ENCODE measurements at places on chromosomes 3 and 15.

GRCh38 chr3:116441652-116442051 is 3.6 kb downstream of the LSAMP start:
- no peak for DNase-seq

DNA sequence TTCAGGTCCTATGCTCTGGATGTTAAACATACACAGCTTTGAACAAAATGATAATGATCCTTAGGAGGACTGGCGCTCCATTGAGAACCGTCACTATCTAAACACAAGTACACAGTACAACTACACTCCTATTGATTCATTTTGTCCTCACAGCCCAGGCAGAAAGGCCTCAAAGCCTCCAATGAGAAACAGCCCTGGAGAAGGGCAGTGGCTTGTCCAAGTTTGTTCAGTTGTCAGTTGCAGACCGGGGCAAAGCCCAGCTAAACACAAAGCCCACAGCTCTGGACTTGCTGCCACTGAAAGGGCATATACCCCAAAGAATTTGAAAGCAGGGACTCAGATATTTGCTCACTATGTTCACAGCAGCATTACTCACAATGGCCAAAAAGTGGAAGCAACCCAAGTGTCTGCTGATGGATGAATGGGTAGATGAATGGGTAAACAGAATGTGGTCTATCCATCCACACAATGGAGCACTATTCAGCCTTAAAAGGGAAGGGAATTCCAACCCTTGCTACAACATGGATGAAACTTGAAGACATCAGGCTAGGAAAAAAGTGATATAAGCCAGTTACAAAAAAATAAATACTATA is 34.7 kb downstream of the NUP210 start:
- DNase-seq: no peak

- DNase-seq: no peak
Measured at GRCh38 chr3:151584566-151584965, 123.7 kb upstream of the IGSF10 start.

DNA sequence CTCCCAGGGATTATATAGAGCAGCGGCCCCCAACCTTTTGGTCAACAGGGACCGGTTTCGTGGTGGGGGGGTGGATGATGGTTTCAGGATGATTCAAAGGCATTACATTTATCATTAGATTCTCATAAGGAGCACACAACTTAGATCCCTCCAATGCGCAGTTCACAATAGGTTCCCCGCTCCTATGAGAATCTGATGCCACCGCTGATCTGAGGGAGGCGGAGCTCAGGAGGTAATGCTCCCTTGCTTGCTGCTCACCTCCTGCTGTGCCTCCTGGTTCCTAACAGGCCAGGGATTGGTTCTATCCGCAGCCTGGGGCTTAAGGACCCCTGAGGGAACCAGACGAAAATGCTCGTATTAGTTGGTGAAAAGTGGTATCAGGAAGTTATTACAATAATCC is 1.3 kb upstream of the HACD2 start:
- peak; percentile 34 for DNase-seq

DNA sequence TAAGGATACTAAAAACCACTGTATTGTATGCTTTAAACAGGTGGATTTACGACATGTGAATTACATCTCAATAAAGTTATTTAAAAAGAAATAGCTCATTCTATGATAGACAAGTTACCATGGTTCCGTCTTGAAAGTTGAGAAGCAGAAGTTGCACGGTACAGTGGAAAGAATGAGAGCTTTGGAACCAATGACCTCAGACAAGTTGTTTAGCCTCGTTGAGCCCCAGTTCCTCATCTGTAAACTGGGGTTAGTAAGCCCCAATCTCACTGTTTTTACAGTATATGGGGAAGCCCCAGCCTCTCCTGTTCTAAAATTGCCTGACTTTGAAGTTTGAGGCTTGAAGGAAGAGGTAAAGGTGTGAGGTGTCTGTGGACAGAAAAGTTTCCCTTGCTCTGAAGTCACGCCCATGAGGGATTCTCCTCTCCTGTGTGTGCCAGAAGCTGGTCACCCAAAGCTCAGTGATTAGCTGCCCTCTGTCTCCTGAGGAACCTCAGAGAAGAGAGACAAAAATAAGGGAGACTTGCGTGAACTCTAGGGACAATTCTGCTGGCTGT is 10.0 kb downstream of the CRYGS start:
- DNase-seq: peak; percentile 58

GRCh38 chr15:41985236-41986160 is 13.1 kb upstream of the EHD4 start:
- no peak for DNase-seq

- no peak for DNase-seq
Measured at GRCh38 chr15:29680465-29681165, 141.7 kb downstream of the TJP1 start.

DNA sequence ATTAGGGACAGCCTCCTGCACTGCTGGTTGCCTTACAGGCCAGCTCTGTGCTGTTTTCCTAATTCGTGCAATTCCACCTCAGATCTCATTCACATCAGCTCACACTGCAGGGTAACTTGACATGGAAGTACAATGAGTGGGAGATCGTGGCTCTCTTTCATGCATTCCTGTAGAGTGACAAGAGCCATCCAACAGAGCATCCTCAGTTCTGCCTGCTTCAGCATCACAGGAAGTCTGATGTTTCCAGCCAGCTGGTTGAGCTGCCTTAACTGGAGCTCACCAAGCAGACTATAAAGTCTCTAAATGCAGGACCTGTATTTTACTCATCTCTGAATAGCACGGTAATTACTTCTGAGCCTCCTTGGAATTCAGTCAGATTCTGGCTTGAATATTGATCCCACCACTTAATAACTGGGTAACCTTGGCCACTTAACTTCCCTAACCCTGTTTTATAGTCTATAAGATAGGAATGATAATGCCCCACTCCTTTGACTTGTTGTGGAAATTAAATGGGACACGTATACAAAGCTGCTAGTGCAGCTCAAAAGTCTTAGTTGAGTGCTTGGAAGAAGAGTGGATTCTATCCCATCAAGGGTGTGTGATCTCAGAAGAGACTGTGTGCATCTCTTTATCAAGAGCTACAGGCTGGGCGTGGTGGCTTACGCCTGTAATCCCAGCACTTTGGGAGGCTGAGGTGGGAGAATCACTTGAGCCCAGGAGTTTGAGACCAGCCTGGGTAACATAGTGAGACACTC is 1.4 kb upstream of the DIS3L start:
- no peak for DNase-seq

DNA sequence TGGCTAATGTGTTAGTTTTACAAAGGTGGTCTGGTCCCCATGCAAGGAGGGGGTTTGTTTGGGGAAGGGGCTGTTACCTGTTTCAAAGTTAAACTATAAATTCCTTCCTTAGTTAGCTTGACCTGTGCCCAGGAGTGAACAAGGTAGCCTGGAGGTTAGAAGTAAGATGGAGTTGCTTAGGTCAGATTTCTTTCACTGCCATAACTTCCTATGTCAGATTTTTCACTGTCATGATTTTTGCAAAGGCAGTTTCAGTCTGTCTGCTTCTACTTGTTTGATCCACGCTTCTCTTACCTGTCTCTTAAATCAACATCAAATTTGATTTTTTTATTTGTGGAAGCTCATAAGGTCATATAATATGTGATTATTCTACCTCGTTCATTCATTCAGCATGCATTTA is 28.6 kb downstream of the STARD9 start:
- no peak for DNase-seq

GRCh38 chr15:95715906-95716656 is 614.4 kb upstream of the NR2F2 start:
- DNase-seq: no peak

GRCh38 chr3:49910409-49911123 is 6.9 kb upstream of the MST1R start:
- no peak for DNase-seq

DNA sequence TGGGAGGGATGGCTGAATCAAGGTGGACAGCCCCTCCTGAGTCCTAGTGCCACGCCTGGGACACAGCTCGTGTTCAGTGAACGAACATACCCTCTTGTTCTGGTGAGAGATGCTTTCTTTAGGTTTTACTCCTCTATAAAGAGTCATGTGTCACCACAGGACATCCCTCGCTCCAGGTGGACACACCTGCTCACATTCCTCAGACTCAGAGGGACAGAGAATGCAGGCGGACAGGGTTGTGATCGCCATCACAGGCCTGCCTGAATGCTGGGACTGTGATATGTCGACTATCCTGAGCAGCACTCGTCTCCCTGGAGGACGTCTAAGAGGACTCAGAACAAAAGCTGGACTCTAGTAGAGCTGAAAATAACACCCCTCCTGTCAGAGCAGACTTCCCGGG is 96.4 kb upstream of the SNRPA1 start:
- no peak for DNase-seq

DNA sequence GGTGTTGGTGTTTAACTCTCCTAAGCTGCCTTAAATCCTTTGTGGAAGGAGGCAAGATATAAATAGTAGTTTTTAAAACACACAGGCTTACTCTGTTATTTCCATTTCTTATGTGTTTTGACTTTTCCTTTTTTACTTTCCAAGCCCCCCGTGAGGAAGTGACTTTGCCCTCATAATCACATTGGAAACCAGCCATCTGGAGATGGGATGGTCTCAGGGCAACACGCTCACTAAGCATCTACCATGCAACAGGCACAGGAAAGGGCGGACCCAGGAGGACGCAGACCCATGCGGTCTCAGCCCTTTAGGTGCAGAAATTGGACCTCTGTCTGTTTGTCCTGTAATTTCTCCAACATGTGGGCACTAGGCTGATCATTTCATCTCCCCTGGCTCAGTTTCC is 115.7 kb downstream of the PDZRN3 start:
- no peak for DNase-seq

DNA sequence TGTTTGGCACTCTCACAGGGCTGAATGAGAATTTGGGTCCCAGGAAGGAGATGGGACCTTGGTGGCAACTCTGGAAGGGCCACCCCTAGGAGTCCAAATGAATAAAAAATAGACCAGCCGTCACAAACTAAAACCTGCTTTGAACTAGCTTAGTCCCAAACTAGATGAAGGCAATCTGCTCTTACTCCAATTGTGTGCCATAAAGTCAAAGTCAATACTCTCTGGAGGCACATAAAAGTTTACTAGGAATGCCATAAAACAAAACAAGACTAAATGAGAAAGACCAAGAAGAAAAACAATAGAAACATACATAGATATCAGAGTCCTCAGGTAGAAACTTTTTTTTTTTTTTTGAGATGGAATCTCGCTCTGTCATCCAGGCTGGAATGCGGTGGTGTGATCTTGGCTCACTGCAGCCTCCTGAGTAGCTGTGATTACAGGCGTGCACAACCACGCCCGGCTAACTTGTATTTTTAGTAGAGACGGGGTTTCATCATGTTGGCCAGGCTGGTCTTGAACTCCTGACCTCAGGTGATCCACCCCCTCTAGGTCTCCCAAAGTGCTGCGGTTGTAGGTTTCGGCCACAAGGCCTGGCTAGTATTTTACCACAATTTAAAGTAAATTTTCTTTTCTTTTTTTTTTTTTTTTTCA is 8.1 kb downstream of the GOLGA6L2 start:
- DNase-seq: no peak

- DNase-seq: no peak
Measured at GRCh38 chr15:56838085-56838484, 80.4 kb upstream of the TCF12 start.

GRCh38 chr3:25125201-25125600 is 302.9 kb upstream of the RARB start:
- DNase-seq: no peak

DNA sequence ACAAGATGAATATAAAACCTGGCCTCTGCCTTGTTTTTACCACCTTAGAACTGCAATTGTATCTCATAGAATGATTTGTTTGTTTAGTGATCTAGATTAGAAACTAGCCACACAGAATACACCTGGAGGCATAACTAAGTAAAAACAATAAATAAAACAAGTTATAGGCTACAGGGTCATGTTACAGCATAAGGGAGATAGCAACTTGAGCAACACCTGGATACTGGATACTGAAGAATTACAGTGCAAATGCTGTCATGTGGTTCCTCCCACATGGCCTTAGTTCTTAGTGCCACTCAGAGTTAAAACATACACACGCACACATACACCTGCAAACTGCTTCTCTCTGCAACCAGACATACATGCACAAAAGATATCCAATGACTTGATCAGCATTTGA is 563.4 kb upstream of the DPPA4 start:
- DNase-seq: no peak

- no peak for DNase-seq
Measured at GRCh38 chr3:70871909-70872656, 559.6 kb upstream of the MDFIC2 start.

- no peak for DNase-seq
Measured at GRCh38 chr3:165194511-165195240, 1.5 kb downstream of the SLITRK3 start.

DNA sequence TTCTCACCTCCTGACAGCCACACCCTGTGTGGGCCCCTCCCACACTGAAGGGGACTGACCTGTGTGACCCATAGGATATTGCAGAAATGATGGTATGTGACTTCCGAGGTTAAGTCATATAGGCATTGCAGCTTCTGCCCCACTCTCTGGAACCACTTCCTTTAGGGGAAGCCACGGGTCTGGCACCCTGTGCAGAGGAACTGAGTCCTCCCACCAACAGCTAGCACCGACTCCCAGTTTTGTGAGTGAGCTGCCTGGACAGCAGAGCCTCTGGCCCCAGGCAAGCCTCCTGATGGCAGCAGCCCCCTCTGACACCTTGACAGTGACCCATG is 24.6 kb upstream of the SLC6A6 start:
- DNase-seq: peak; percentile 33

DNA sequence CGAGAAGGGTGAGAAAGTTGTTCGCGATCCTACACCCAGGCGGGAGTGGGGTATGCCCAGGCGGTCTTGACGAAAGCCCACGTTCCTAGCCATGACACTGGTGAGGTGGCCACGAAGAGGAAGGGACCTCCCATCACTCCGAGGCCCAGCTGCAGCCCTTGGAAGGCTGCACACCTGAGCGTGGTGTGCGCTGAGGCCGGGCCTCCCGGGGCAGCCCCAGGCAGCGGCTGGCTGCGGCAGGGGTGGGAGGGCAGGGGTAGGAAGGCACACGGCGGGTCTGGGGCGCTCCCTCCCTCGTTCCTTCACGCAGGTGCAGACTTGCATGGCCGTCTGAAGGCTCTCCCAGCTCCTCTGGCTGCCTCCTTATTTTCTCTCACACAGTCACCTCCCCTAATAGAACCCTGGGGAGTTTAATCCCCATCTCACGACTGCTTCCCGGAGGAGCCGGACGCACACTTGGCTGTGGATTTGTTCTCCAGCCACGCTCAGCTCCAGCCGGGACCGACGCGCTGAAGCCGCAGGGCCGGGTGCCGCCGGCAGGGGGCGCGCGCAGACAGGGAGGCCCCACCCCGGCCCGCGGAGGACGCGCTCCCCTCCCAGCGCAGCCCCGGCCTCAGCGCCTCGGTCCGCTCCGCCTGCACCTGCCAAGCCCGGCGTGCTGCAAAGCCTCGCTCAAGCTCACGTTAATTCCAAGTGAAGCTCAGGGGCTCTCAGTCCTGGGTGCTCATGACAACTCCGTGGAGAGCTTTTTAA is 37.8 kb upstream of the MUC4 start:
- no peak for DNase-seq

GRCh38 chr3:196216089-196216564 is at the start of gene SLC51A:
Gene SLC51A, plus strand, starts transcription at chr3:196216534. Its CDS starts 179 bp downstream, at chr3:196216713.
- no peak for DNase-seq

DNA sequence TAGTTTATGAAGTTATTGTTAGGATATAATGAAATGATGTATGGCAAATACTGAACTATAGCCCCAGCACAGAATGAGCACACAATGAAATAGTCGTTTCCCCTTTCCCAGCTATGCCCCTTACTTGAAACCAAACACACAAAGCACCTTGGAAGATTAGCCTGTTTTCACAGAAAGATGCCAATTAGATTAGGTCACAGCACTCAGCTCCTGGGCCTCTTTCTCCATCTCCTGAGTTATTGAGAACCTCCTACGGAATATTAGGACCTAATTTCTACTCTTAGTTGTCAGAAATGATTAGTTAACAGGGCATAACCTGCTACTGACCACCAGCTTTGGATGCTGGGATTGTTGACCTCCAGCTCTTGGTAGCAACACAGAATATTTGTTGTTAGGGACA is 269.4 kb upstream of the ROPN1 start:
- DNase-seq: no peak
